ENCODE measurements at places on chromosomes 6 and 20.

GRCh38 chr6:125826695-125827463 lies 36.1 kb downstream of the NCOA7 start:
- no peak for DNase-seq

- DNase-seq: no peak
These were observed 14.8 kb downstream of the PLAGL2 start for GRCh38 chr20:32192698-32193097.

- no peak for DNase-seq
These were observed 14.4 kb downstream of the FOXP4 start for GRCh38 chr6:41560431-41561192.

- DNase-seq: no peak
These were observed 74.2 kb upstream of the RNF217 start for GRCh38 chr6:124887872-124888580.

- no peak for DNase-seq
These were observed 28.4 kb upstream of the SDHAF4 start for GRCh38 chr6:70538376-70538775.

- peak; percentile 35 for DNase-seq
These were observed 132.9 kb downstream of the JPH2 start for GRCh38 chr20:44054118-44054517.

DNA sequence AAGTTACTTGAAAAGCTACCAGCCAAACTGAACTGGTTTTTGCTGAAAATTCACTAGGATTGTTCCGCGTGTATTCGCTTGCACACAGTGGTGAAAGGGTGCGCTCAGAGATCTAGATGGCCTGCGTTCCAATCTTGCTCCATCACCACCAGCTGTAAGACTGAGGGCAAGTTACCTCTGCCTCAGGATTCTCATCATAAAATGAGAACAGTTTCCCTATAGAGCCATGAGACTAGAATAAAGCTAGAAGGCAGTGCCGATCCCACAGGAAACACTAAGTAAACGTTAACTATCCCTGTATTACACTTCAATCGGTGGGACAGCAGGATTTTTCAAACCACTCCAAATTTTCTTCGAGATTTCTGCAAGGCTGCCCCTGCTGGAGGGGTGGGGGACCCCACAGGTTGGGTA lies 838 bp downstream of the AHCY start:
- no peak for DNase-seq

DNA sequence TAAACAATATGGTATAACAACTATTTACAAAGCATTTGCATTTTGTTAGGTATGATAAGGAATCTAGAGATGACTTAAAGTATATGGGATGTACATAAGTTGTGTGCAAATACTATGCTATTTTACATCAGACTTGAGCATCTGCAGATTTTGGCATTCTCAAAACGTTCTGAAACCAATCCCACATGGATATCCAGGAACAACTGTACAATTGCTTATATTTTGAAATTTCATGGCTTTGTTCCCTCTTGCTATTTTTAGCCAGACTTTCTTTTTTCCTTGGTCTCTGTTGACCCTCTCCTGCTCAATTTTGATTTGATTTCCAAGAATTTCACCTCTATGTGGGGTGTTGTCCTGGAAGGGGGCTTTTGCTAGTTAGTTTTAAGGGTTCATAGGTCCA lies 32.9 kb upstream of the UST start:
- no peak for DNase-seq

- DNase-seq: no peak
These were observed 53.6 kb upstream of the FANCE start for GRCh38 chr6:35398526-35398925.

DNA sequence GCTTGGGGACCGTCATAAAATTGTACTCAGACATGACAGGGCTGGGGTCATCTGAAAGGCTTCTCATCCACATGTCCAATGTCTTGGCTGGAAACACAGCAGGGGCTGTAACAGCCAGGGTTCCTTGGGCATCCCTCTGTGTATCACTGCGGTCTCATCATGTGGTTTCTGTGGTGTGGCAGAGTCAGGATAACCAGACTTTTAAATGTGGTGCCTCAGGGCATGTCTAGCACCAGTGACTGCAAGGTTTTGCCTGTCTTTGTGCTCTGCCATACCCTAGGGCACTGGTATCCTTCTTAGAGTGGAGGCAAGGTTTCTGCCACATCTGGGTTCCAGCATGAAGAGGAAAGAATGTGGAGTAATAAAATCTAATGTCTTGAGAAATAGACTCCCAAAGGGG lies 124.2 kb downstream of the PLEKHG1 start:
- DNase-seq: no peak

DNA sequence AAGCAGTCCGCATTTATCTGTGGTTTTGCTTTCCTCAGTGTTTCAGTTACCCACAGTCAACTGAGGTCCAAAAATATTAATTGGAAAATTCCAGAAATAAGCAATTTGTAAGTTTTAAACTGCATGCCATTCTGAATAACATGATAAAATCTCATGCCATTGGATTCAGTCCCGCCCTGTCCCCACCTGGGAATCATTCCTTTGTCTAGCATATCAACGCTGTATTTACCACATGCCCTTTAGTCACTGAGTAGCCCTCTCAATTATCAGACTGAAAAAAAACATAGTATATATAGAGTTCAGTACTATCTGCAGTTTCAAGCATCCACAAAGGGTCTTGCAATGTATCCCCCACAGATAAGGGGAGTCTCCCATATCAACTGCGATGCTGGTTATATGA lies 17.1 kb downstream of the RANBP9 start:
- no peak for DNase-seq

DNA sequence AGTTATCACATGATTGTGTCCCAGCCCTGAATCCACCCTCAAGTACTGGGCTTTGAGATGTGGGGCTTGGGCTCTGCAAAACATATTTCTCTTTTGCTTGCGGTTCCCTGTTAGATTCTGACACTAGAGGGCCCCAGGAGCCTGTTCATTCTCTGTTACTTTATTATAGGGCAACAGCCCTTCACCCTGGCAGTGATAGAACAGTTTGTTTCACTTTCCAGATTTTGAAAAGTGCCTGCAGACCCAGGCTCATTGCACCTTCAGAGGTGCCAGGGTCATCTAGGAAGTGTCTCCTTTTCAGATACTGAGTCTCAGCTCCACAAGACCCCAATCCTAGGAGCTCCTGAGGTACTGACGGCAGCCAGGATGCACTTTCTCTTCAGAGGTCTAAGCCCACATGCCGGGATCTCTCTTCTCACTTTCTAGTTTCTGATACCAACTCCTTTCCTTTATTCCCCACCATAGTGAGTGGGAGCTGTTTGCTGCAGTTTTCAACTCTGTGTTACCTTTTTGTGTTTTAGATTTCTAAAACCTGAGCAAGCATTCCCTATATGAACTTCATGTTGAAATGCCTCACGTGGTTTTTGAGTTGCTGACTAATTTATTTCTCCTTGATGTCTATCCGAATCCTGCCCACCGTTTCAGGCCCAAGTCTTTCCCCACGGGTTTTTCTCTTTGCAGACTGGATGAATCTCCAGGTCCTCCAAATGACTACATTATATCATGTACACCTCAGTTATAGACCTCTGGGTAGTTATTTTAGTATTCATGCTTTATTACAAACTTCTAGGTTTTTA lies 10.9 kb downstream of the ABT1 start:
- DNase-seq: peak; percentile 55

GRCh38 chr6:110095101-110095500 lies 84.4 kb downstream of the WASF1 start:
- no peak for DNase-seq

GRCh38 chr6:17632934-17633333 lies 32.8 kb downstream of the FAM8A1 start:
- no peak for DNase-seq

DNA sequence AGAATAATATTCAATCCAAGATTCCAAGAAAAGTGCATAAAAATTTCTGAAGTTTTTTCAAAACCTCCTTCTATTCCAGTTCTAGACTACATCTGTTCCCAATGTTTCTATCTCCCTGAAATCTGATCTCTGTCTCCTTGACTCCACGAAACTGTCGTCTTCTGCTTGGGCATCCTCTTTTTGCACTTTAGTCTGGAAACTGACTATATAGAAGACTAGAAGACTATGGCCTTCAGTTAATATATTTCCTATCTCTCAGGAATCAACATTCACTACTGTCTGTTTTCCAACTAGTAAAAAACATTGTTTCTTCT lies 745.4 kb upstream of the ADGRB3 start:
- DNase-seq: no peak

GRCh38 chr20:63522091-63522868 lies 1.7 kb downstream of the PPDPF start:
- no peak for DNase-seq

DNA sequence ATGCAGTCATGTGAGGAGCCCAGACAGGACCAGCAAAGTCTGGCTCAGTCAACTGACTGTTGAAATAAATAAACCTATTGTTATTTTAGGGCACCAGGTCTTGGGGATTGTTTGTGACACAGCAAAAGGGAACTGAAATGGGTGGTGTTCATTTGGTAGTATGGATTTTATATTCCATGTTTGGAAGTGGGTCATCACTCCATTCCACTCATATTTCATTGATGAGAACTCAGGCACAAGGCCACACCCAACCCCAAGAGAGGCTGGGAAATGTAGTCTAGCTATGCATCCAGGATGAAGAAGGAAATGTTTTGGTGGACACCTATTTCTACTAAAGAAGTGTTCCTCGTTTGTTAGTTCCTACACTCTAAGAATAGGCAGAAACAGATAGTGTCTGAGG lies 64.9 kb upstream of the BTBD3 start:
- no peak for DNase-seq

DNA sequence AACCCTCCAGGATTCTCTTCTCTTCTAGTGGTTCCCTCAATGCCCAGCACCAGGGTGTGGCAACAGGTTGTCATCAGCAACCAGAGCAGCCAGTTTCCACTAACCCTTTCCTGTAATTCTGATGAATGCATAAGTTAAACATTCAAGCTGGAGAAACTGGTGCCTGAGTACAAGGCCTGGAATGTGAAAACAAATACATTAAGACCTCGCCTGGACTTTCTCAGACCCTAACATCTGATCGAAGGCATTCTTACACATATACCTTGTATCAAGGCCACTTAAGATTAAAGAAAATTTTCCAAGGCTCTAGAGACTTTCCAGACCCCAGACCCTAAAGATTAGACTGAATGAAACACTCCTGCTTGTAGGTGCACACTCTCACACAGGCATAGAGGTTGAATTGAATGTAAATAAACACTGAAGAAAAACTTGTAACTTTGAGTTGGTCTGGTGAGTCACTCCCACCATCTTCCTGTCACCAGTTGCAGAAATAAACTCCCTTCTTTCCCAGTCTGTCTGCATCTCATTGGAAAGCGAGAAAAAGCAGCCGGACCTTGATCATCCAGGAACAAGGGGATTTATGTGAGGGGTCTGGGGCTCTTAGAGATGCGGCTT lies 9.0 kb downstream of the LRP11 start:
- DNase-seq: peak; percentile 69

DNA sequence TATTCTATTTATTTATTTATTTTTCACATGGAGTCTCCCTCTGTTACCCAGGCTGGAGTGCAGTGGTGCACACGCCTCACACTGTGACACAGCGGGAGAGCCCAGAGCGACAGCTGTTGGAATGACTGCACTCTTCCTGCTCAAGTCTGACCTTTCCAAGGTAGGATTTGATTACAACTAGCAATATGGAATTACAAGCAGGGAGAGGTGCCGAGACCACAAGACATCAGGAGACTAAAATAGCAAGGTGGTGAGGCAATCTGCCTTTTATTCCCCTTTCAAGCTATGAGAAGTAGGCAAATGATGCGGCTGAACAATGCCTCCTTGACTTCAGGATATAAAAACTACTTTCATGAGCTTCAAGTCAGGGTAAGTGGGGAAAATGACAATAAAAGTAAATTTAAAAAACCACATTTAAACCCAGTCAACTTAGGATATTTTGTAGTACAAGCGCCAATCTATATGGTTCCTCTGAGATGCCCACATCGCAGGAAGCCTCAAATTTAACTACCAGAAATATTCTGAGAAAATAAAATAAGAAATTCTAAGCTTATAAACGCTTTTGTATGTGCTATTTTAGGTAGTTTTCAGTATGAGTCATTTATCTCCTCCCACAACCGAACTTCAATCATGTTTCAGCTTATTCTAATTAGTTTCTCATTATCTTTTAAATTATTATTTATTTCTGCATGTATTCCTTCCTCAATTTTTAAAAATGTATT lies 146.9 kb upstream of the SGK1 start:
- no peak for DNase-seq

DNA sequence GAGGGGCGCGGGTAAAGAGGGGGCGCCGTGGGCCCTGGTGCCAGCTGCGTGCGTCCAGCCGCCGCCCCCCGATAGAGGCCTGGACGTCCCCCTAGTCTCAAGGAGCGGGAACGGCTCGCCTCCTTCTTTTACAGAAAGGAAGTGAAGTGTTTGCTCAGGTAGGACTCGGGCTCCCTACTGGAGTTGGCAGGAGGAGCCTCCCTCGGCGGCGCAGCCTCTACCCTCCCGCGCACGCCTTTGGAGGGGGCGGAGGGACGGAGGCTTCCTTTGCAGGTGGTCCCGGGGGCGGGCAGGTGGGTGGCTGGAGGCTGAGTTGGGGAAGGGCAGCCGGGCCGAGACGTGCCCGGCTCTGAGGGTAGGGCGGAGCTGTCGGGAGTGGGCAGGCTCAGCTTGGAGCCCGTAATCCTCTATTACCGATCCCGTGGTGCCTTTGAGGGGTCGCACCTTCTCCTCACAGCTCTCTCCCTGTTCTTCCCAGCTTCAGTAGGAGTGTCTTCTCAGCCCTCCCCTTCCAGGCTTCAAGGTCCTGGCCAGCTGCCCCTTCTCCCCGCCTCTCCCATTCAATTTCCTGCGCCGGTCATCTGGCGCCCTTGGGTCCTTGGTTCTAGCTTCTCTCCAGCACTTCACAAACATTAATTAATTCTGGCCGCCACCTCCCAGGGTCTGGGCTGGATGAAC lies 728 bp downstream of the ITPR3 start:
- no peak for DNase-seq

DNA sequence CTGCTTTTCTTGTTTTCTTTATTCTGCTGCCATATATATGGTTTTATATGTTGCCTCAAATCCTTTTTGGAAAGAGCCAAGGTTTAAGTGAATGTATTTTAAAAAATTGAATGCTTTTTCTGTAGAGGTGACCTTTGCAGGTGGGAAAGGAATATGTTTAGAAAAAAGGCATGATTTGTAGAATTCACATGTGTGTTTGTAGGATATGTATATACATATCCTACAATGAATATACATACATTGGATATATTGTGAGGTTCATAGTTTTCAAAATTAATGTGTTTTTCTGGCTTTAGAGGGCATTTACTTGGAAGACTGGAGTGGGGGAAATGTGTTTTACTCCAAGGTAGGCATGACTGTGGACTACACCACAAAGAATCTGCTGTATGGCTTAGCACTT lies 4.0 kb upstream of the EYA2 start:
- DNase-seq: no peak

- DNase-seq: no peak
These were observed 233.9 kb downstream of the SAMD5 start for GRCh38 chr6:147742440-147742839.

DNA sequence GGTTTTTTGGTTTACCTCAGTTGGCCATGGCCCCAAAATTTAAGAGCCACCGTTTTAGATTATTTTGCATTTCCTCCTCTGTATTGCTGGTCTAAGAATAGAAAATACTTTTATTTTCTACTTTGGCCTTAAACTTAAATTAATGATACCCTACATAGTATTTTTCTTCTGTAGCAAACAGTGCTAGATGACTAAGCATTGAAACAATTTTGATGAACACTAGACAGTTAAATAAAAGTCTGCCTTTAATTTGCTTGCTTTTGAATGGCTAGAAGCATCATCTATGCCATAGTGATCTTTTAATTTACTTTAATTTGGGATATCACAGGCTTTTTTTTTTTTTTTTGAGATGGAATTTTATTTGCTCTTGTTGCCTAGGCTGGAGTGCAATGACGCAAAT lies 106.4 kb downstream of the CD109 start:
- no peak for DNase-seq

GRCh38 chr6:124867121-124867520 lies 95.1 kb upstream of the RNF217 start:
- DNase-seq: no peak

- no peak for DNase-seq
These were observed 2.7 kb upstream of the ESR1 start for GRCh38 chr6:151804585-151805285.
